ENCODE measurements at places on chromosomes 5 and 9.
A peak's percentile ranks its signal among the peaks of the same experiment; 100 is the strongest.

GRCh38 chr5:82100303-82101077 lies 128.7 kb downstream of the ATG10 start:
- DNase-seq, result no peak

DNA sequence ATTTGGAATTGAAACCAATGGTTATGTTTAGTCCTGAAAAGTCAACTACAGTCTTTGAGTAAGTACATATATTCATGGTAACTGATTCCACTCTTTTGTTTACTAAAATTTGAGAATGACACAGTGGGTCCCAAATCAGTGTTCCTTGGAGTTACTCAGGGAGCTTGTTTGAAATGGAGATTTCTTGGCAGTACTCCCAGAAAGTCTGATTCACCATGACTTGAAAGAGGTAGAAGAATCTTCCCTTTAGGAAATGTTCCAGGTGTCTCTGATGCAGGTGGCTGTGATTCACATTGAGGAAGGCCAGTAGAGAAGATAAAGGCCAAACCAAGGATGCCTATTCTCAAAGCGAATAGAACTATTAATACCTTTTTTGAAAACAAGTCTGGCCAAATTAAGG lies 1078.3 kb downstream of the CDH12 start:
- DNase-seq, result no peak

GRCh38 chr5:149737355-149737754 lies 7.2 kb downstream of the PPARGC1B start:
- DNase-seq, result no peak

DNA sequence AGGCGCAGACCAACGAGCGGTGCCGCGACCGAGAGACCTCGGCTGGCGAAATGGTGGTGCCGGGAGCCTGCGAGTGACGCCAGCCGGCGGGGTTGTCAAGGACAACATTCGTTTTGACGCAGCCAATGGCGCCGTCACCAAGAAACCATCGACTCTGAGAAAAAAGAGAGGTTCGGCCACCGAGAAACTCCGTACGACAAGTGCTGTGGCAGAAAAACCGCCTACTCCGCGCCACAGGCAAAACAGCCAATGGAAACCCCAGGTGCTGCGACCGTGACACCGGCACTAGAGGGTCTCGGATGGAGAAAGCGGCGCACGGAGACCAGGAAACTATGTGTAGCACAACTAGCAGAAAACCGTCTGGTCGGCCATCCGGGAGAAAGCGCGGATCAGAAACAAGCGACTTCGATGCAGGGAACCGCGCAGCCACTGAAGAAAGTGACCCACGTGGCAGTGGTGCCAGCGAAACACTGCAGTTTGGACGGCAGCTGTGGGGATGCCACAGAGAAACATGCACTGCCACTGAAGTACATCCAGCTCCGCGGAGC lies 88.8 kb downstream of the ANXA2R start:
- DNase-seq, result peak; percentile 41

DNA sequence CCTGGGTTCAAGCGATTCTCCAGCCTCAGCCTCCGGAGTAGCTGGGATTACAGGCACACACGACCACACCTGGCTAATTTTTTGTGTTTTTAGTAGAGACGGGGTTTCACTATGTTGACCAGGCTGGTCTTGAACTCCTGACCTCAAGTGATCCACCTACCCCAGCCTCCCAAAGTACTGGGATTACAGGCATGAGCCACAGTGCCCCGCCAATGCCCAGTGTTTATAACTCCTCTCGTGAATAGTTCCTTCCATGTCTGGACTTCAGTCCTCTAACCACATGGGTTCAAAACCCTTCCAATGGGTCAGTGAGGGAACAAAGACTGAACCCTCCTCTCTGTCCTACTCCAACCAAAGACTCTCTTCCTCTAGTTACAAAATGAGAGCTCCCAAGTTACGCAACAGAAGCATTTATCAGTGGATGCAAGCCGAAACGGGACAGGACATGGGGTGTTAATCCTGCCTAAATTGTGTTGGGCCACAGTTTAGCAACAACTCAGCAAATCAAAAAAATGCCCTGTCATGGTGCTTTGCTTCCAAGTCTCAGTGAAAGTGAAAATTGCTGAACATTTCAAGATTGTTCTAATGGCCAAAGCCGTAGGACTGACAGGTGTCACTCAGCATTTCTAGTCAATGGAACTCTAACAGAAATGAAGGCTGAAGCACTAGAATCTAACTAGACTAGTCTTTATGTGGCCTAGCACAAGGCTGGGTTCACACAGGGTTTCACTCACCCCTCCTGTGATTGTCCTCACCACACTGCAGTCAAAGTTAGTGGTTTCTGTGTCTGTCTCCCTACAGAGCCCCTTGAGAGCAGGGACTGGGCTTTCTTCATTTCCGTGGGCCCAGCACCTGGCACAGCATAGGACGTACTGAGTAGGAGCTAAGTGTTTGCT lies 3.2 kb upstream of the TMEM245 start:
- DNase-seq, result no peak

- DNase-seq, result no peak
Observed at GRCh38 chr5:174567506-174568141, 156.8 kb upstream of the MSX2 start.

DNA sequence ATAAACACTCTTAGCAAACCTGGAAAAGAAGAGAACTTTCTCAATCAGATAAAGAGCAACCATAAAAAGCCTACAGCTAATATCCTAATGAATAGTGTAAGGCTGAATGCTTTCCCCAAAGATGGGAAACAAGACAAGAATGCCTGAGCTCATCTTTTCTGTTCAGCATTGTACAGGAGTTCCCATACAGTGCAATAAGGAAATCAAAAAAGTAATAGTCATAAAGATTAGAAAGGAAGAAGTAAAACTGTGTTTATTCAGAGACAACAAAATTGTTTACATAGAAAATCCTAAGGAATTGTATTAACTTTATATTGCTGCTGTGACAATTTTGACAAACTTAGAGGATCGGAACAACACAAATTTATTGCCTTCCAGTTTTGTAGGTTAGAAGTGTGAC lies 330.7 kb upstream of the SLC24A2 start:
- no peak for DNase-seq

DNA sequence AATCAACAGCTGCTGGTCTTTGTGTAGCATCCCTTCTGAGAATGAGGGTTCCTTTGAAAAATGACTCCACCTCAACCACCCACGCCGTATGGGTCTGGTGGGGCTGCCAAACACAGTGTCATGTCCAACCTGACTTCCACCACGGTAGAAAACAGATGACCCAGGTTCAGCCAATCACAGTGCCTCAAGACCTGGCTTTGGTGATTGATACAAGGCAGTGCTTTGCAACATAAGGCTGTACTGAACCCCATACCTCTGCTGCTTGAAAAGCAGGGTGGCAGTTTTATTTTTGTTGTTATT lies 11.5 kb upstream of the TGFBR1 start:
- DNase-seq, result no peak

DNA sequence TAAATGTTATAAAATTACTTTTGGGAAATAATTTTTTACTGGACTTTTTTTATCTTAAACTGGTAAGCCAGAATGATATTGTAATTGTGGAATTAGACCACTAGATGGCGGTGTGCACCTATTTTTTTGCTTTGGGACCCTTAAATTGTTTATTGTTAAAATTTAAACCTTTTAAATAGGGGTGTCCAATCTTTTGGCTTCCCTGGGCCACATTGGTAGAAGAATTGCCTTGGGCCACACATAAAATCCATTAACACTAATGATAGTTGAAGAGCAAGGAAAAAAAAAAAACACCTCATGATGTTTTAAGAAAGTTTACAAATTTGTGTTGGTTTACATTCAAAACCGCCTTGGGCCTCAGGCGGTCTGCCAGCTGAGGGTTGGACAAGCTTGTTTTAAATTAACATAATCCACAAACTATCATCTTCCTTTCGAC lies 28.4 kb upstream of the GADD45G start:
- no peak for DNase-seq

GRCh38 chr9:71331603-71332002 lies 210.2 kb upstream of the TRPM3 start:
- DNase-seq, result no peak

DNA sequence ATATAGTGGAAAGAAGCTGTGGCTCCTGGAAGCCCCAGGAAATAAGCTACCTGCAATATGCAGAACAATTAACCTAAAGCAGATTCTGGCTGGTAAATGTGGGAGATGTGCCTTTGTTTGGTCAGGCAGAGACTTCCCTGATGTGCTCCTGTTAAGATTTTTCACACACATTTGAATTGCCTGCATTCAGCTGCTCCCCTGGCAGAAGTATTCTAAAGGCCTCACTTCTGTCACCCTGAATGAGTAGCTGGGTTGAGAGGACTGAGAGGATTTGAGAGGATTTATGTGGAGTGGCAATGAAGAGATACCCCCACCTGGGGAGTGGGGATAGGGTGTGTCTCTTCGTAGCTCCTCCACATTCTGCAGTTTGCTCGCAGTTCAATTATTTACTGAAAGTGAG lies 130.5 kb downstream of the ST8SIA4 start:
- peak; percentile 19 for DNase-seq

DNA sequence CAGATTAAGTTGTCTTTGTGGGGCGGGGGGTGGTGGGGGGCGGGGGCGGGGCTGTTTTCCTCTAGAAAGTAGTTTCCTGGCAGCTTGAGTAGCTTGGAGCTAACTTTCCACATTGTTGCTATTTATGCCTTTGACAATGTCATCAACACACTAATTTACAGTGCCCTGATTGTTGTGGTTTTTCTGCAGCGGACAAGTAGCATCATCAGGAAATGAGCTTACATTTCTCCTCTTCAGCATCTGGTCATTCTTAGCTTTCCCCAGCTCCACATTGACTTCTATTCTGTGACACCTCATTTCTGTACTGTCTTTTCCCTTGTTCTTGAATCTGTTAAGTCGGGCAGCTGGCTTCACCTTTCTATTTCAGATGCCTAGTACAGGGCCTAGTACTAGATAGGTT lies 112.3 kb upstream of the RAD23B start:
- no peak for DNase-seq

DNA sequence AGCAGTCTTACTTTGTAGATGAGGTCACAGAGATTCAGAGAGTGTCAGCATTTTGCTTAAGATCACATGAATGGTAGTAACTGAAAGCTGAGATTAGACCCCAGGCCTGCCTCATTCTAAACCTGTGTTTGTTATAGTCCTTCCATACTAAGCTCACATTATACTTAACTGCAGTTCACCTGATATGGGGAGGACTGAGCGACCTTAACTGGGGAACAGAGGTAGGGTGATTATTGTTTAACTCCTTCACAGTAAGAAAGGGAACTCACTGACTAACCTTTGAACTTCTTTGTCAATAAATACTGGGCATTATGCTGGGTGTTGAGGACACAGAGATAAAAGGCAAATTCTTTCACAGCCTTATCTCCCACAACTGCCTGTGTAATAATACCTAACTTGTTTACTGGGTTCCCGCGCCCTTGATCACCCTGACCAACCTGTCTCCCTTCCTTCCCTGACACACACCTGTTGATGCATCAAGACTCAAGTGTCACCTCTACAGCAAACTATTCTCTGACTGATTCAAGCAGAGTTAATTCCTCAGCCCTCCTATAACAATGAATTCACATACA lies 27.2 kb downstream of the DEPDC1B start:
- DNase-seq, result no peak

- DNase-seq, result no peak
Observed at GRCh38 chr9:7770111-7770510, 29.5 kb downstream of the DMAC1 start.

GRCh38 chr9:136619742-136620440 lies 42.8 kb upstream of the EGFL7 start:
- no peak for DNase-seq

- DNase-seq, result no peak
Observed at GRCh38 chr5:180823940-180824629, 21.5 kb upstream of the MGAT1 start.

DNA sequence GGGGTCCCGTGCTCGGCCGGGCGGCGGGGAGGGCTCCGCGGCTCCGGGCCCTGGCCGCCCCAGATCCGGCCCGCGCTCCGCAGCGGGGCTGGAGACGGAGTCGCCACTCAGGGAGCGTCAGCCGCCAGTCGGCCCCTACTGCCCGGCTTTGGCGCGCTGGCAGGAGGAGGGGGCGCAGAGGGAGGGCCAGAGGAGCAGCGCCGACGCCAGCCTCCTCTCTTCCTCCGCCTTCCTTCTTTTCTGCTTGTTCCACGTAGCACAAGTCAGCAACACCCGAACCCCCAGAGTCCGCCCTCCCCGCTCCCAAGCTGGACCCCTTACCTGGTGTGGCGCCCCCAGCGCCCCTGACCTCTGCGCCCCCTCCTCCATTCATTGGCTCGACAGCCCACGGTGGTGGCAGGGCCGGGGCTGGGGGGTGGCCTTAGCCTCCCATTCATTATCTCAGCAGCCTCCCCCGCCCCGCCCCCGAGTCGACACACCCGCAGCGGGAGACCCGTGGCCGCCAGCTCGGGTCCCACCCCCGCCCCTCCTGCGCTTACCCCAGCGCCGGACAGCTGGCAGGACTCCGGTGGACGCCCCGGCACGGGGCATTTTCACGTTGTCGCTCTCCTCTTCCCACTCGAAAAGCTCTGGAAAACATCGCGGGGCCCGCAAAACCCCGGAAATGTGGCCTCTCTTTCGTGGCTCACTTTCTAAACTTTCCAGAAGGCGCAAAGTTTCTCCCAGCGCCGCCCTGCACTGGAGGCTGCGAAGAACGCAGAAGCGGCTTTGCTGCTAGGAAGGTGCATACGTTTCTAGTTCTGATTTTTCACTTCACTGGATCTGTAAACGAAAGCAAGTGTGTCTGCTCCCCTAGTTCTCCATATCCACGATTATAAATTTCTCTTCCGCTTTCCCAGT lies at the start of gene LPAR1:
Gene LPAR1, minus strand, starts transcription at position 140 of the 900 bp plus-strand sequence. CDS start 66,353 bp downstream, outside the sequence.
- DNase-seq, result no peak

GRCh38 chr9:136686794-136687711 lies at the start of gene AGPAT2:
AGPAT2 (minus strand) TSS chr9:136687457; CDS start chr9:136687357, 100 bp downstream.
- peak; percentile 30 for DNase-seq

DNA sequence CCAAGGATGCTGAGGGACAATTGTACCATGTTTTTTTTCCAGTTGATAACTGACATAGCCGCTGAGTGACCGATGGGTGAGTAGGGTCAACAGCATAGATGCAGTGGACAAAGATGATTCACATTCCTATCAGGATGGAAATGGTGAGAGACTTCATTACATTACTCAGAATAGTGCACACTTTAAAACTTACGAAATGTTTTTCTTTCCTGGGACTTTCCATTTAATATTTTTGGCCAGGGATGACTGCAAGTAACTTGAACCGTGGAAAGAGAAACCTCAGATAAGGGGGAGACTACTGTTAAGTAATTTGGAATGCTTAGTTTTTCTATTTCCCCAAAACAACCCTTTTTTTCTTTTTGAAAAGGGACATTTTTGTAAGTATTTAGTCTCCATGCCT lies 3.0 kb upstream of the TUSC1 start:
- DNase-seq, result no peak

DNA sequence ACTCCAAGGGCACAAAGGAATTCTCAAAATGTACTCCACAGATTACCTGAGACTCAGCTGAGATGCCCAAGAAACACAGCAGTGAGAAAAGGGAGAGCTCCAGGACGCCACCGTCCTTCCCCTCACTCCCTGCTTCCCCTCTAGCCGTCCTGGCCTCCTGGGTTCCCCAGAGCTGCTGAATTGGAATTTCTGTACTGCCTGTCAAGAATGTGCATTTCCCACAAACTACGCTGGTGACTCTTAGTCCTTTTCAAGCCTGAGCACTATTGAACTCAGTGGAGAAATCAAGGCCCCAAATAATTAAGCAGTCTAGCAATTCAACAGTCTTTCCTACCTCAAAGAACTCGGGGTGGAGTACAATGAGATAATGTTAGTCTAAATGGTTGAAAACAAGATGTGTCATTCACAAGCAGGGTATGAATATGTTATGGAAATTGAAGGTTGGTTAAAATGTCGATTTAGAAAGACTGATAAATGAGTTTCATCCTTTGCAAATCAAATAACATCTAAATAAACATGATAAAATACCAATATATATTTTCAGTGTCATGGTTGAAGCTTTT lies 153.2 kb downstream of the MED27 start:
- no peak for DNase-seq

- no peak for DNase-seq
Observed at GRCh38 chr9:806285-807156, 35.0 kb upstream of the DMRT1 start.

GRCh38 chr9:9913276-9913832 lies 699.4 kb downstream of the PTPRD start:
- no peak for DNase-seq

Data from NCI-H1092 (cell line).